Fibroblast of upper back skin (primary cell): ENCODE measurements at places on chromosomes 1 and 21.

- DNase-seq, result no peak
Observed at GRCh38 chr1:183263886-183264602, 78.0 kb downstream of the LAMC2 start.

DNA sequence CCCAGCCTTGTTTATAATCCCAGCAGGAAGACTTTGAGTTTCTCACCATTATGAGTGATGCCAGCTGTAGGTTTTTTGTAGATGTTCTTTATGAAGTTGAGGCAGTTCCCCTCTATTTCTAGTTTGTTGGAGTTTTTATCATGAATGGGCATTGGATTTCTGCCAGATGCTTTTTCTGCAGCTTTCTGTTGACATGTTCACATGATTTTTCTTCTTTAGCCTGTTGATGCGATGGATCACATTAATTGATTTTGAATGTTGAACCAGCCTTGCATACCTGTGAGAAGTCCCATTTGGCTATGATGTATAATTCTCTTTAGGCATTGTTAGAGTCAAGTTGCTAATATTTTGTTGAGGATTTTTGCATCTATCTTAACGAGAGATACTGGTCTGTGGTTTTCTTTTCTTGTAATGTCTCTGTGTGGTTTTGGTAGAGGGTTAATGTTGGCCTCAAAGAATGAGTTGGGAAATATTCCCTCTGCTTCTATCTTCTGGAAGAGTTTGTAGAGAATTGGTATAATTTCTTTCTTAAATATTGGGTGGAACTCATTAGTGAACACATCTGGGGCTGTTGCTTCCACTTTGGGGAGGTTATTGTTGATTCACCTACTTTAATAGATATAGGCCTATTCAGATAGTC is 33.2 kb downstream of the ZBTB40 start:
- no peak for DNase-seq

- DNase-seq, result no peak
Observed at GRCh38 chr21:37908691-37909090, 7.6 kb downstream of the KCNJ6 start.

- no peak for DNase-seq
Observed at GRCh38 chr1:46506470-46507219, 17.0 kb downstream of the DMBX1 start.

DNA sequence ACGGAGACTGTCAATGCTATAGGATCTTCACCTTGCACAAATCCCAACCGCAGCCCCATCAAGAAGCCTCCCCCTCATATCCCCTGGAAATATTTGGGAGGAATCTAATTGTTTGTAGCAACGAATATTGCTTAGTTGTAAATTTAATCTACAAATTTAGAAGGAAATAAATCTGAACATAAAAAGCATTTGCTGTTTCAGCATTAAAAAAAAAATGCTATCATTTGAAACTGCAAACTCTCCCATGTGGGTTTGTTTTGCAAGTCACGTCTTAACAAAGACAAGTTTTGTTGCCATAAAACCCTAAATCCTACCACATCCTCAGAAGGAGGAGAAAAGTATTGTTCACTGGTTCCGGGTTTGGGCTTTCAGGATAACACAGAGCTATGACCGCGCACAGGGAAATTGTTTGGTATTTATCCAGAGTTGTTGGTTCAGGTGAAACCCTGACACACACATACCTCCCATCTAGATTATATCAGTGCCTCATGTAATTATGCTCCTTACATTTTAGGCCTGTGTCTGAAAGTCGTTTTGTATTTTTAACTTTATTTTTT is 279.6 kb downstream of the TM2D1 start:
- DNase-seq, result no peak
